CD4-positive, CD25-positive, alpha-beta regulatory T cell (primary cell): ENCODE measurements at places on chromosomes 3 and 15.

DNA sequence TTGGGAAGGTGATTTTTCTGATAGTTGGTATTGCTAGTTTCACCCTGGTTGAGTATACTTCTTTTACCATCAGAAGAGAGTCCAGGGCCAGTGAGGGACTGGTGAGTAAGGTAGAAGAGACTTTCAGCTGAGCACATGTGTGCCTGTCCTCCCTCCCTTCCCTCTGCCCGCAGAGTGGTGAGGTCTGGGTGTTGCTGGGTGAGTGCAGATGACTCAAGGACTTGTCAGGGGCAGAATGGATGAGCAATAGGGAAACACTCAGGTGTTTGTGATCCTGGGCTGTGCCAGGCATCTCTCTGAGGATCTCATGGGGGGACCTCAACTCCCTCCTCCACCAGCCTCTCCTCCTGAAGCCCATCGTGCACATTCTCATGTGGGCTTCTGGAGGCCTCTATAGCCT, 76.0 kb upstream of the GSK3B start:
- no peak for DNase-seq

GRCh38 chr3:143421556-143421955, 302.0 kb downstream of the CHST2 start:
- no peak for DNase-seq

- no peak for DNase-seq
These were observed 3.6 kb upstream of the LRCH3 start for GRCh38 chr3:197787412-197787811.

- no peak for DNase-seq
These were observed 1.1 kb downstream of the ZBTB47 start for GRCh38 chr3:42654331-42655201.
